ENCODE measurements at places on chromosomes 1 and 21.

DNA sequence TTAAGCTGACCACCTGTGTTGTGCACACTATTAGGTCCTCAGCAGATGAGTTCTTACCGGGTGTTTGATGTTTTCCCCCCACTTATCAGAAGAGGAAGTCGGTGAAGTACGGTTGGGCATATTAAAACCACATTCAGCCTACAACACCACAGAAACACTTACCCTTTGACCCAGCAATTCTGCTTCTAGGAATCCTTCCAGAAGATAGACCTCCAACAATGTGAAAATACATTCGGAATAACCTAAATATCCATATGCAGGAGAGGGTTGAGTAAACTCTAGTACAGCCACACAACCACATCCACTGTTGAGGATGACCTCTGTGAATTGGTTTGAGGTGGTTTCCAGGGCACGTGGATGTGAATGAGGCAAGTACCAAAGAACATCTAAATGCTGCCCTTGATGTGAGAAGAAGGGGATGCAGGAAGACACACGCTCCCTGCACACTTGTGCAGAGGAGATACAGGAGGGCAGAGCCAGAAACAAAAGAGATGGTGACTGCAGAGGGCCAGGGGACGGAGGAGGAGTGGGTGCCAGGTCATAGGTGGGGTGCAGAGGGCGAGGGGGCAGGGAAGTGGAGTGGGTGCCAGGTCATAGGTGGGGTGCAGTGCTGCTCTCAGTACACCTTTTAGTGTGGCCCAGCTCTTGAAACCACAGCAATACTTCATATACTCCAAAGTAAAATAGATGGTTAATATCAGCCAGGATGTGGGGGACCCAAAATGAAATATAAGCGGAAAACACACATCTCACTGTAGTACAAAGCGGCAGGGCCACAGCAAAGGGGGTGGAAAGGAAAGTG, 12.8 kb downstream of the ADARB1 start:
- DNase-seq = no peak

- DNase-seq = no peak
Observed at GRCh38 chr1:93967306-93967705, 58.1 kb upstream of the GCLM start.

DNA sequence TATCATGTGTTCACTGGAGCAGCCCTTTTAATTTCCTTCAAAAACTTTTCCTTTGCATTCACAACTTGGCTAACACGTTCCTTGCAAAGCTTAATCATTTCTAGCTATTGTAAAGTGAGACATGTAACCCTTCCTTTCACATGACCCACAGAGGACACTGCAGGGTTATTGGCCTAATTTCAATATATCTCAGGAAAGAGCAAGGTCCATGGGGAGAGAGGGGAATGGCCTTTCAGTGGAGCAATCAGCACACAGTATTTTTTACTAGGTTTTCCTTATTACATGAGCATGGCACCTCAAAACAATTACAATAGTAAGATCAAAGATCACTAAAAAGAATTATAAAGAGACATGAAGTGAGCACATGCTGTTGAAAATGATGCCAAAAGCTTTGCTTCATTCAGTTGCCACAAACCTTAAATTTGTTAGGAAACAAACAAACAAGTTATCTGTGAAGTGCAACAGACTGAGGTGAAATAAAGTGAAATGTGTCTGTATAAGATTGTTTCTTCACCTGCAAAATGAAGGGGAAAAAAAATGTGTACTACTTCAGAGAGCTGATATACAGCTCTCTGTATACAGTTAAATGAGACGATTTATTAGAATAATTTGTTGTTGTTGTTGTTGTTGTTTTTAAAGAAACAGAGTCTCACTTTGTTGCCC, 61.5 kb downstream of the EIF4G3 start:
- no peak for DNase-seq

DNA sequence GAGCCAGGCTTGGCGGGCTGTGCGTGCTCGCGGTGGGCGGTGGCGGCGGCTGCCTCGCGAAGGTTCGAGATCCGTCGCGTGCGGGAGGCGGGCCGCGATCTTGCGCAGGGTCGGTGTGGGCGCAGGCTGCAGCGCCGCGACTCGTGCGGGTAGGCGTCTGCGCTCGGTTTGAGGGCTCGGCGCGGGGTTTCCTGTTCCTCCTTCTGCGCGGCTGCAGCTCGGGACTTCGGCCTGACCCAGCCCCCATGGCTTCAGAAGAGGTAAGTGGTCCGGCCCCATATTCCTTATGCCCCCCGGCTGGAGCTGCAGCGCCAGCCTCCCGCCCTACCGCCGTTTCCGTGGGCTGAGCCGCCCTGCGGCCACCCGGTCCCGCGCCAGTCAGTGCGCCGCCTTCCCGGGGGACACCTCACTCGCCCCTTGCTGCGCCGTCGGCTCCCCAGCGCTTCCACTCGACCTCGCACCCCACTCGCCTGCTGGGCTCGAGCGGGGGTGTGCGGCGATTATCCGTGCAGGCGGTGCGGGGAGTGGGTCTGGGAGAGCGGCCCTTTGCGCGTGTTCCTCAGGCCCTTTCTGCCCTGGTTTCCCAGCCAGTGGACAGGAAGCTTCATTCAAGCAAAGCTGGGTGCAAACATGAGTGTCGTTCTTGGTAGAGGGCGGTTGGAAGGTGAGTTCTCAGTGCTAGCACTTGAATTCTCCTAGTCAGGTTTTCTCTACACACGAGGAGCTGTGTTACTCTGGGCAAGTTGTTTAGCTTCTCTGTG, at the start of gene CACYBP:
TSS of gene CACYBP (plus strand) at position 12 of the 761 bp plus-strand sequence. CDS start at position 246, 234 bp downstream.
- peak; percentile 56 for DNase-seq

DNA sequence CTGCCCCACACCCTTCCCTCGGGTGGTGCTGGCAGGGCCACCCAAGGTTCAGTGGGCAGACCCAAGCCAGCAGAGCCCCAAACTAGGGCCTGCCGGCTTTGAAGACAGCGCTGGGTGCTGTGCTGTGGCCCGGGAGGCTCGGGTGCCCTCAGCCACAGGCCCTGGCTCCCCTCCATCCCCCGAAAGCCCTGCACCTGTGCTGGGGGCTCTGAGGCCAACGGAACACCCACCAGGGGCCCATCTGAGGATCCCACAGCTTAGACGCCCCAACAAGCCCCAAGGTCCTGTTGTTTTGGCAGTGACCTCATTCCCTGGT, 8.6 kb downstream of the ITGB2 start:
- no peak for DNase-seq

GRCh38 chr1:101153692-101154091, 83.1 kb upstream of the S1PR1 start:
- no peak for DNase-seq

DNA sequence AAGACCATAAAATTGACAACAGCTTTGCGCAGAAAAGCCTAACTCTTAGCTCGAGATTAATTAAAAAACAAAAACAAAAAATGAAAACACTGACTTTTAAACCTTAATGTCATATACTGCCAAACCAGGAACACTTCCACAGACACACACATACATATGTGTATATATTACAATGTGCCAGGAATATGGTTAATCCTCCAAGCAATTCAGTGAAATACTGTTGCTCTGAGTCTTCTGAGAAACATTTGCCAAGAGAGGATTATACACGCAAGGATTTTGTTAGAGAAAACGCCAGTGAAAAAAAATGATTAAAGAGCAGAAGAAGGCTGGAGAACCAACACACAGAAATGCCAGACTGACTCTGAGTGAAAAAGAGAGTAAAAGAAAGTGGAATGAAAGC, 116.7 kb upstream of the CHRM3 start:
- no peak for DNase-seq

GRCh38 chr1:207791290-207791689, 39.4 kb downstream of the CD46 start:
- no peak for DNase-seq

DNA sequence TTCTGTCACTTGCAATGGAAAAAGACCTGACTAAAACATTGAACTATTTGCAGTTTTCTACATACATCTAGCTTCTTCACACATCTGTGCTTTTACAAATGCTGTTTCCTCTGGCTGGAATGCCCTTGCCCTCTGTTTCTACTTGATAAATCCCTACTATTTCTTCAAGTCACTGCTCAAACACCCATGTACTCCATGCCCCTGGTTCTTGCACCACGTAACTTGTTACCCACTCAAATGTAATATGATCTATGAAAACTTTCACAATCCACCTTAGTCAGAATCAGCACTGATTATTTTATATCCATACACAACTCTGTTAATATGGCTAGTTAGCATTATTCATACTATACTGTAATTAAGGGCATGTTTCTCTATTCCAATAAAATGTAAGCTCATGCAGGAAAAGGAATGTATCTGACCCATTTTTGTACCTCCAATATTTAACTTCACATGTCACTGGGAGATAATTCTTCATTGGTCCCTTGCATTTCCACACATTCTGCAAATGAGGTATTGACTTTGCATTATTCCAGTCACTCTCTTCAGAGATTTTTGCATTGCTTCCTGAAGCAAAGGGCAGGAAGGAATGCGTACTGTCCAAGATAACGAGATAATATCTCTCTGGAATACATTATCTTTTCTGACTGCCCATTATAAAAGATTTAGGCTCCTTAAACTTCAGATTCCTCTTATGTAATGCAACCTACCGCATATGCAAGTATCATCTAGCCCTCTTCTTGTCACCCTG, 158.3 kb downstream of the COL24A1 start:
- no peak for DNase-seq

GRCh38 chr1:61953790-61954150, 211.5 kb downstream of the PATJ start:
- DNase-seq = no peak

DNA sequence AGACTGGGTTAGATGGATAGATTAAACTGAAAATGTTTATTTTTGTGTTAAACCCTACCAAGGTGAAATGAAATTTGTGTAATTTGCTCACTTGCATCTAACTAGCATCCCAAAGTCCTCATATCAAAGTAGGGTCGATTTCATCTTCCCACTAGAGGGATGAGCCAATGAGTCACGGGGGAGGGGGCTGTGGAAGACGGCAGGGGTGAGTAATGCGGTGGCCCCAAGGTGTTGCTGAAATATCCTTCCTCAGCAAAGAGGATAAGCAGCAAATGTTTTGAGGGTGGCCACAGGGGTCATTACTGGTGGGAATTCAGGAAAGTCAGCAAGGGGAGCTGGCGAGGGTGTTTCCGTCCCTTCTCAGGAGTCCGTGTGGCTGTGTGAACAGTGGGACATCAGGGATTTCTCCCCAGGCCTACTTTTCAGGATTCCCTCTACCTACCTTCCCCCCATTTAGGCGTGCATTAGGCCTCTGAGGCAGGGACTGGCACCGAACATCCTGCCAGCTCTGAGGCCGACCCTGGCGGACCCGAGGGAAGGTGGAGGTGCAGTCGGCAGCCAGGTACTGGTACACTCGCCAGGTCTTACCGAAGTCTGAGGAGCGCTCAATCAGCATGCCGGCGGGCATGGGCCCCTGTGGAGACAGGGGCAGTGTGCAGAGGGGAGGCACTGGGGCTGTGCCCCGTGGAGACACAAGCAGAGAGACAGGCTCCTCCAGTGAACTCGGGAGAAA, 18.1 kb downstream of the LAMB3 start:
- DNase-seq = no peak

- DNase-seq = no peak
Observed at GRCh38 chr1:78070210-78070609, 24.4 kb downstream of the GIPC2 start.

- DNase-seq = no peak
Observed at GRCh38 chr1:34358636-34359035, 181.9 kb downstream of the C1orf94 start.

GRCh38 chr1:190168893-190169280, 308.8 kb downstream of the BRINP3 start:
- DNase-seq = no peak

DNA sequence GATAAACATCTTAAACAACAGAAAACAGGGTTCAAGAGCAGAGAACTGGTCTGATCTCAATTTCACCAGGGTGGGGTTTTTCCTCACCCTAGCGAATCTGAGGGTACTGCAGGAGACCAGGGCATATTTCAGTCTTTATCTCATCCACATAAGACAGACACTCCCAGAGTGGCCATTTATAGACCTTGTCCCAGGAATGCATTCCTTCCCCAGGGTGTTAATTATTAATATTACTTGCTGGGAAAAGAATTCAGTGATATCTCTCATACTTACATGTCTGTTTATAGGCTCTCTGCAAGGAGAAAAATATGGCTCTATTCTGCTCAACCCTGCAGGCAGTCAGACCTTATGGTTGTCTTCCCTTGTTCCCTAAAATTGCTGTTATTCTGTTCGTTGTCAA, 84.1 kb downstream of the LYPLAL1 start:
- DNase-seq = no peak

DNA sequence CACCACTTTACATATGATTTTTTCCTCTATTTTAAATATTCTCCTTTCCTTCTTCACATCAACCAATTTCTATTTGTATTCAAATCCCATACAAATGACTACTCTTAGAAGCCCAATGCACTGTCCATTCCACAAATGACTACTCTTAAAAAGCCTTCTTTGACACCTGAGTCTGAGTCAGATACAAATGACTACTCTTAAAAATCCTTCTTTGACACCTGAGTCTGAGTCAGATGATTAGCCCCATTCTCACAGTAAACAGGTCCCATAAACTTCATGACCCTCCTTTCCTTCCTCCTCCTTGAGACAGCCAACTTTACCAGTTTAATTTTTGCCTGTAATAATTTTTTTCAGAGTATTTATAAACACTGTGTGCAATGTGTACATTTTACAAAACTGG, 231.3 kb upstream of the USP25 start:
- no peak for DNase-seq

DNA sequence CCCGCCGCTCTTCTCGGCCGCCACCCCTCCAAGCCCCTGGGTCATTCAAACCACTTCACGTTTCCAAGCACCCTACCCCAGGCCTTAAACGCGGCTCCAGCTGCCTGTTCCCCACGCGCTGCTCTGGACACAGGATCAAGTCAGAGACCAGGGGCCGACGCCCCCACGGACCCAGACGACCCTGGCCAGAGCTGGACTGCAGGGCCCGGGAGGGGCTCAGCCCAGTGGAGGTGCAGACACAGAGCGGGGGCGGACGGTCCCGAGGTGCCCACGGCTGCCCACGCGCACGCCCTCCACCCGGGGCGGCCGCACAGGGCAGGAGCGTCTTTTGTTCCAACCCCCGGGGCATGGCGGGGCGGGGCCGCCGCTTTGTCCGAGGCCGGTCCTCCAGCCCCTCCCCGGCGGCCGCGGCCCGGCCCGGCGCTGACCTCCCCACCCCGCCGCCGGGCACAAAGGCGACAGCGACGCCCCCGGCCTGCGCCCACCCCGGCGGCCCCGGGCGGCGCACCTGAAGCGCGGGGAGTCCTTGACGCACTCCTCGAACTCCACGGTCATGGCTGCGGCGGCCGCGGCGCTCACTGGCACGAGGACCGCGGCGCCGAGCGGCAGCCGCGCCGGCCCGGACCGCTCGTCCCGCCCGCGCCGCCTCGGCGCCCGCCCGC, 338 bp downstream of the ACAP3 start:
- no peak for DNase-seq

GRCh38 chr1:112975336-112975735, 19.3 kb upstream of the SLC16A1 start:
- DNase-seq = no peak

GRCh38 chr1:6391951-6392808, 1.4 kb downstream of the ACOT7 start:
- DNase-seq = no peak

- DNase-seq = no peak
Observed at GRCh38 chr1:192589813-192590212, 14.2 kb downstream of the RGS1 start.

- no peak for DNase-seq
Observed at GRCh38 chr1:197915862-197916499, 1.2 kb upstream of the LHX9 start.

- no peak for DNase-seq
Observed at GRCh38 chr1:43645461-43645860, 4.5 kb upstream of the KDM4A start.
